ENCODE measurements at places on chromosomes 3 and 15. TPM values are rescaled to one million over a fixed set of nuclear protein-coding genes. Genes with fewer than 3 reads are reported as not detected.

GRCh38 chr15:26049900-26050657, 187.0 kb upstream of the ATP10A start:
- no peak for DNase-seq

DNA sequence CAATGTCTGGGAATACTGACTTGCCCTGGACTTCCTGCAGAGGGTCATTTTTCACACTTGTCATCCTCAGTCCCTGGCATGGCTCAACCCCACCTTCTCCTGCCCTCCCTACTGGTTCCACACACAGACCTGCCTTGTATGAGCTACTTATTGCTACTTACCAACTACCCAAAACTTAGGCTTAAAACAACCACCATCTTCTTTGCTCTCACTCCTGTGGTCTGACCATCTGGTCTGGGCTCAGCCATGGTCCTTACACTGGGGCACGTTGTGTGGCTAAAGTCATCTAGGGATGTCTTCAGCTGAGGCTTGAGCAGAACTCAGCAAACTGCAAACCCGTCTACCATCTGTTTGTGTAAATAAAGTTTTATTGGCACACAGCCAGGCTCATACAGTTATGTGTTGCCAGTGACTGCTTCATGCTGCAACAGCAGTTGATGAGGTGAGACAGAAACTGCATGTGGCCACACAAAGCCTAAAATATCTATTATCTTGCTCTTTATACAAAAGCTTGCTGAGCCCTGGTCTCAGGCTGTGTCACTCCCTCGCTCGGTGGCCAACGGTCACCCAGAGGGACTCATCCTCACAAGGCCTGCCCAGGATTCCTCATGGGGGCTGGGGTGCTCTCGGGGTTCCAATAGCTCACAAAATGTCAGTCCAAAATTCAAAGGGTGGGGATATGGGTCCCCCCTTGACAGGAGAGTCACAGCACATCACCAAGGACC, 43.5 kb downstream of the KLF15 start:
- no peak for DNase-seq

DNA sequence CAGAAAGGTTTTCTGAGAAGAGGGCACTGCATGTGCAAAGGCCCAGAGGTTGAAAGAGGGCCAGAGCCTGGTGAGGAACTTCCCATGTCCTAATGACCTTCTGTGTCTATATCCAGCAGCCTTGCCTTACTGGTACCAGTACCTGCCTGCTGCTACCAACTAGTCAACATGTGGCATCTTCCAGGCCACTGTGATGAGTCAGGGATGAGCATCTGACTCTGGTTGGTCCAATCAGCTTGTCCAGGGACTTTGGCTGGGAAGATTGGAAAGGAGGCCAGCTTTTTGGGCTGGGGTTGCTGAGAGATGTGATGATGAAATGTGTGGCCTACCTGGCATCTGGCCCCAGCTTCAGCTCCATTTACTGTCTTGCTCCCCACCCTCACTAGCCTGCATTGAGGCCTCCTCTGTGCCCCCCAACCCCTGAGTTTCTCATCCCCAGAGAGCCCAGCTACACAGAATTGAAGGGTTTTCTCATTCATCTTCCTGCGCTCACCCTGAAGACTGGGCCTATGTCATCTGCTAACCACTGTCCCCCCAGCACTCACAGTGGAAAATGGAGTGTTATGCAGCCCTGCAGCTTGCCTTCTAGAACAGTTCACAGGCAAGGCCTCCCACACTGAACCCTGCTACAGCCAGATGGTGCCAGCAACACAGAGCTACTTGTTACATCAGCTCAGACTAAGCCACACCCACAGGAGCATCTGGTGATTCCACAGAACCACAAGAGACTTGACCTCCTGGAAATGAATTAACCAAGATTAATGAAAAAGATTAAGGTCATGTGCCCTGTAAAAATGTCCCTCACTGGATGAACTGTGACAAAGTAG, 1.3 kb upstream of the TWF2 start:
- DNase-seq: peak; percentile 70

DNA sequence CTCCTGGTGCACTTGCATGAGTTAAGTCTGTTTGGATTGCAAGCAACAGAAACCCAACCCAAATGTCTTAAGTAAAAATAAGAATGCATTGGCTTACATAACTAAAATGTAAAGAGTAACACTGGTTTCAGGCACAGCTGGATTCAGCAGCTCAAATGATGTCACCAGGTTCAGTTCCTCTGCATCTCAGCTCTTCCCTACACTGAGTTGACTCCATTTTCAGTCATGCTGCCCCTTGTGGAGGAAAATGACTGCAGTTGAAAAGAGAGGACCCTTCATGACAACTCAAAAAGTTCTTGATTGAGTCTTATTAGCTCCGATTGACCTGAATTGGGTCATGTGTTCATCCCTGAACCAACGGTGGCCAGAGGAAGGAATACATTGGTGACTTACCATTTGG, 138.5 kb upstream of the ABI3BP start:
- DNase-seq: no peak

- no peak for DNase-seq
These were observed 1273.9 kb downstream of the OTOL1 start for GRCh38 chr3:162770551-162770950.

Gene LCTL
- total RNA-seq: not detected

GRCh38 chr3:122481390-122481789, 33.3 kb downstream of the KPNA1 start:
- no peak for DNase-seq

DNA sequence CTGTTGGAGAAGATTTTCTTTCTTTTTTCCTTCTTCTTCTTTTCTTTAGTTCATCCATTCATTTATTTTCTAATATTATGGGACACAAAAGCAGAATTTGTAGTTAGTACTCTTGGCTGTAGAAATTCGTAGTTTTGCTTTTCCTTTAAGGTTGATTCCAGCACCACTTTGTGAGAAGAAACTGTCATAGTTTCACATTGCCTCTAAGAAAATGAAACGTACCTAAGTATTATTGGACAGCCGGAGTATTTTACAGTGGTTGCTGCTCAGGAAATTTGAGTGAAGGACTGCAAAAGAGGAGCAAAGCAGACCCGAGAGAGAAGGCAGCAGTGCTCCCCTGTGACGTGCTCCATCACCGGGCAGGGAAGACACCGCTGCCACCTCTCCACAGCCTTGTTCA, 48.1 kb downstream of the PLCL2 start:
- no peak for DNase-seq

Gene CCR8
- not detected for total RNA-seq

Gene PLSCR2
- total RNA-seq: not detected

GRCh38 chr3:186582541-186582940, 12.0 kb downstream of the DNAJB11 start:
- no peak for DNase-seq

All from NCI-H460 (cell line).